MG63 (cell line): ENCODE measurements at places on chromosomes 1 and 21.

- peak; percentile 85 for DNase-seq
These were observed 14.6 kb upstream of the PADI1 start for GRCh38 chr1:17190010-17190995.

DNA sequence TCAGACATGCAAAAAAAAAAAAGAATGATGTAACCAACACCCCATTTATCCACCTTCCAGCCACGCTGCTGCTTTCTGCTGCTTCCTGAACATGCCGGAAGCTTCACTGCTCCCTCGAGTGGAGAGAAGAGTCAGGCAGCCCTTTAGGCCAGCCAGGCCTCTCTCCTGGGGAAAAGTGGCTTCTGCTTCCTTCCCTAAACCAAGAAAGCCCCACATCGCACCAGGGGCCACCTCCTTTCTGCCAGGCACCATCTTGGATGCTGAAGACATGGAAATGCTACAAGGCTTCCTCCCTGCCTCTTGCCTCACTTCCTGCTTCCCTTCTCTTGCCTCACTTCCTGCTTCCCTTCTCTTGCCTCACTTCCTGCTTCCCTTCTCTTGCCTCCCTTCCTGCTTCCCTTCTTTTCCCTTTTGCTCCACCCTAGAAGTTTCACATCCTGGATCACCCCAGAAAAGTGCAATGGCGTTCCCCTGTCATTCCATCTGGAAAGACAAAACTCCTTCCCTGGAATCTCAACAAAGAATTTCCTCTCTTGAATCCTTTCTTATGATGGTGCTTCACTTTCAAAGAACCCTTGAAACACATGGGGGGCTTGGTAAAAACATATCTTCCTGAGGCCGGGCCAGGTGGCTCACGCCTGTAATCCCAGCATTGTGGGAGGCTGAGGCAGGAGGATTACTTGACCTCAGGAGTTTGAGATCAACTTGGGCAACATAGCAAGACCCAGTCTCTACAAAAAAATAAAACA, 18.7 kb downstream of the TNFRSF8 start:
- no peak for DNase-seq

DNA sequence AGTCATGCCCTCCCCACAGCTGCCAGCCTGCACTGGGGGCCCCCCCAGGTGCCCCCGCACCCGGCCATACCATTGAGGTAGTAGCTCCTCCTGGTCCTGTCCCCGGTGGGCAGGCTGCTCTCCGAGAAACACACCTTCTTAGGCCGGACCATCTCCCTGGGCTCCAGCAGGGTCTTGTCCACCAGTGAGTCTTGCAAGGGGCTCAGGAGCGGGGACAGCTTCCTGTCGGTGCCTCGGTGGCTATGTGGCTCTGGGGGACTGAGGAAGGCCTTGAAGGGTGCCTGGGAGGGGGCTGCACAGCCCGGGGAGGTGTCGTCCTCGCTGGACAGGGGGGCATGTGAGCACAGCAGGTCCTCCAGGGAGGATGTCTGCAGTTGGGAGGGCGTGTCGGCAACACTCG, 12.9 kb upstream of the FTCD start:
- DNase-seq, result no peak

DNA sequence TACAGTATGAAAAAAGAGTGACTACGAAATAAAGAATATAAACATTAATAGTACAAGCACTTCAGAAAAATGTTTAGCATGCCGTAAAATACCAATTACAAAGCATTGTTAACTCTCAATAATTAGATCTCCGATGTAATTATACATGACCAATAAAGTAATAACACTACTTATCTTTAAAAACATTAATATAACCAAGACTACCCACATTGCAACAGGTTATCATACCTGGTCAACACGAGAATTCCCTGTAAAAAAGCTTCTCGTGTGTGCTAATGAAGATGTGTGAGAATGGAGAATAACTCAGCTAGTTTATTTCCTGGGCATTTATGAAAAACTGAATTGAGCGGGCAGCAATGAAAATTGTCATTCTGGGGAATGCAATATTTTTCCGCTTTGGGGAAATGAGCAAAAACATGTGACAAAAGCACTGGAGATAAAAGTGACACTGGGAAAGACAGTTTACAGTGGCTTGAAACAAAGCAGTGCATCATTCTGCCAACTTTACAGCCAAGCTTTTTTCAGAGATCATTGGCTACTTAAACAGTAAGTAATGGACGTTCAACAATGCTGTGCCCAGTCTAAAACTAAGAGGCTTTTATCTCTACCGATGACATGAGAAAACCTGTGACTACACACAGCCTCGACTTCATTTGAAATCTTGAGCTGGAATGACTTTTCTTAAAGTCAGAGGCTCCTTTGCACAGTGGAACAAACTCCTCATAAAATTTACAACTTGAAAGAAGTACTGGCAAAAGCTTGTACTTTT, 34.7 kb downstream of the ITPKB start:
- no peak for DNase-seq

- DNase-seq, result no peak
These were observed 13.5 kb upstream of the CD2 start for GRCh38 chr1:116740746-116741145.

DNA sequence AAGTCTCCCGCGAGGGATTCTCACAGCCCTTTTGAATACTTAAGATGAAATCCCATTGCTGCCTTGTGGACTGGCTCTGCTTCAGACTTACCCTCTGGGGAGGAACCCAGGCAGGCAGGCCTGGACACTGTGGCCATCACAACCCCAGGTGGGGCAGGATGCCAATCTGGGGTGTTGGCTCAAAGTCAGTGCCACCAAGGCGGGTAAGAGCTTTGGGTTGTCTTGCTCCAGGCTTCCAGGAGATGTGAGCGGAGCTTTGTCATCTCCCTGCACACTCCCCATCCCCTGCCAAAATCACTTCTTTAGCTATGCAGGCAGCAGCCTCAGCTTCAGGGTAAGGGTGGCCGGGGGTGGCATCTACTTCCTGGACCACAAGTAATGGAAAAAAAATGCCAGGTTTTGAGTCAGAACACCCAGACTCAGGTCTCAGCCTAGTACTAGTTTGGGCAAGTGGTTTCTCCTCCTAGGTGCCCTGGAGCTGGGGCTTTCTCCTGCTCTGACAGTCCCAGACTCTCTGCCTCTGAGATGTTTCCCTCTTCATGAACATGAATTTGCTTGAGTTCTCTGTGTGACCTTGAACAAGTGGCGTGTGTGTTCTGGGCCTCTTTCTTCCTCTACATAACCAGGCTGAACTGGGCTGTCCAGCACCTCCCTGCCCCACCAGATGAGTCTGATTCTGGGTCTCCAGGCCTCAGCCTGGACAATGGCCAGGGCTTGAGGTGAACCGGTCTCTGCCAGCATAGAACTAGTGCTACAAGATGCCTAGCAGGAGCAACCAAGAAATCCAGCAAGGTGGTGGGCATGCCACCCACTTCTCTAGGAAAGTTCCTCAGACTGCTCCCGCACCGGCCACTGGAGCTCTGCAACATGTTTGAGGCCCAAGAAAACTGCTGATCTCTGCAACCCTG, 65.4 kb downstream of the VWA5B1 start:
- DNase-seq, result peak; percentile 53

GRCh38 chr1:66274634-66275033, 259.3 kb upstream of the SGIP1 start:
- DNase-seq, result no peak

GRCh38 chr1:177620636-177621190, 349.1 kb downstream of the SEC16B start:
- no peak for DNase-seq

DNA sequence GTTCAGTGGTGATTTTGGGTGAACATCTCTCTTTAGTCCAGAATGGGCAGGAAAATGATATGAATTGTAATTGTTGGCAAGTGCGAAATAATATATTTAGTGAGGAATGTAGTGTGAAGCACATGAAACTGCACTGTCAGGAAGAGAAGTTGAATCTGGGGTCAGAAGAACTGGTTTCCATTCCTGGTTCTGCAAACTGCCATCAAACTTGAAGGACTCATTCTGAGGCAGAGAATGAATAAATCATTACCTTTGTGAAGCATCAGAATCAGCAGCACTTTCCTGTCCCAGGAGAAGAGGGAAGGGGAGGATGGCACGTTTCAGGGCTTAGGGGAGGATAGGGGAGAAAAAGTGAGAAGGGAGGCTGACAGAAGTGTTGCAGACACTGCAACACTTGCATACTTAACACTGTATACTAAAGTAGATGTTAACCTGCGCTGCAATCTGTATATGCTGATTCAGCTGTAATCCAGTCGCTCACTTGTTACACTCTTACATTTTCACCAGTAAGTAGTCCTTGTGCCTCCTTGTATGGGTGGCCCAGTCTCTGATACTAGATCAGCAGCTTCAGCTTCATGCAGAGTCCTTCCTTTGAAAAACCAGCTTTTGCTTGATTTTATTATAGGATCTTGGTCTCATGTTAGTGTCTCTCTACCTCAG, 10.5 kb upstream of the RPTN start:
- no peak for DNase-seq

DNA sequence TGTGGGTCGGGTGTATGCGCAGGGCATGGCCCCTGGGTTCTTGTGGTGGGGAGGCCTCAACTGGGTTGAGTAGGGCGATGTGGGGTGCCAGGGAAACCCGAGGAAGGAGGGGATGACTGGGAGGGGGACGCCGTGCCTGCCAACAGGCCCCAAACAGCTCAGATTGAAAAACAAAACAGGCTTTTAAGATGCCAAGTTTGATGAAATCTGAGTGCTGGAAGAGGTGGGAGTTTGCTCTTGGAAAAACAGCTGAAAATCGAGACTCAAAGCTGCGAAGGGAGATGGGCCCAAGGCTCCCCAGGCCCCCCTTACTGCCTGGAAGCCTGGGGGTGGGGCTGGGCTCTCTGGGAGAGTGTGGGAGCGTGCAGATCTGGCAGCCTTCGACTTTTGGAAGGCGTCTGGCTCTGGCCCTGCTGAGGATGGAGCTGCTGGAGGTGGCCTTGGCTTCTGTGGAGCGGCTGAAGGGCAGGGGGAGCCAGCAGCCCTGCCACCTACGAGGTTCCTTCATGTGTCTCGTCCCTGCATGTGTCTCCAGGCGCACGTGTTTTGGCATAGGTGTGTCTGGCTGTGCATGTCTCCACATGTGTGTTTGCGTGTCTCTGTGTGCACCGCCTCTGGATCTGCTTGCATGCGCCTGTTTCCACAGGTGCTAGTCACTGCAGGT, 33.3 kb downstream of the PTPRF start:
- DNase-seq, result no peak

GRCh38 chr21:36987845-36988244, 18.7 kb upstream of the RIPPLY3 start:
- DNase-seq, result no peak

- DNase-seq, result peak; percentile 47
These were observed 446.6 kb downstream of the PTPRU start for GRCh38 chr1:29682919-29683295.

GRCh38 chr1:221937155-221937953, 195.5 kb upstream of the DUSP10 start:
- DNase-seq, result no peak

DNA sequence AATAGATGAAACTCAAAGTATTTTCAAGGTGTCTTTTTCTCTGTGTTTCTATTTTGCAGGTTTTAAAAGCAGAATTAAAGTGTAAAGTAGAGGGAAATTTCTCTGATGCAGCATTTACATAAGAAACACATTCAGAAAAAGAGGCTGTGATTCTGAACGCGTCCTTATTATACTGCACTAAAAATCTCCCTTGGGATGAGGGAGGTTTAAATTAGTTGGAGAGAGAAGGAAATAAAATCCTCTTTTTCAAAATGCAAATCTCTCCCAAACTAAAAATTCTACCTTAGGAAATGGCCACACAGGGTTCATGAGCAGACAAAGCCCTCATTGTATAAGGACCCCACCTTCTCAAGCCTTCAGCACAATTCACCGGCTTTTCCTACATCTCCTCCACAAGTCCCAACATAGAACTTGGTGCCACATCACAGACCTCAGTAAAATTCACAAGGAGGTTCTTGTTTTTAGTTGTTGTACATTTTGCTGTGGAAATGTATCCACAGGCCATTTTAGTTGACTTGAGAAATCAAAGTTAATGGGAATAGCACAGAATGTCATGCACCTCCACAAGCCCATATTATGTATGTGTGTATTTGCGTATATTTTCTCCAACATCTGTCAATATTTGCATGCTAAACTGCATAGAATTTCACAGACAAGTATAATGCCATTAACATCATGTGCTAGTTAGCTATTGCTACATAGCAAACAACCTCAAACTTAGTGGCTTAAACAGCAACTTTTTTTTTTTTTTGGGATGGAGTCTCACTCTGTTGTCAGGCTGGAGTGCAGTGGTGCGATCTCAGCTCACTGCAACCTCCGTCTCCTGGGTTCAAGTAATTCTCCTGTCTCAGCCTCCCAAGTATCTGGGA, 59.8 kb downstream of the MAB21L3 start:
- no peak for DNase-seq

DNA sequence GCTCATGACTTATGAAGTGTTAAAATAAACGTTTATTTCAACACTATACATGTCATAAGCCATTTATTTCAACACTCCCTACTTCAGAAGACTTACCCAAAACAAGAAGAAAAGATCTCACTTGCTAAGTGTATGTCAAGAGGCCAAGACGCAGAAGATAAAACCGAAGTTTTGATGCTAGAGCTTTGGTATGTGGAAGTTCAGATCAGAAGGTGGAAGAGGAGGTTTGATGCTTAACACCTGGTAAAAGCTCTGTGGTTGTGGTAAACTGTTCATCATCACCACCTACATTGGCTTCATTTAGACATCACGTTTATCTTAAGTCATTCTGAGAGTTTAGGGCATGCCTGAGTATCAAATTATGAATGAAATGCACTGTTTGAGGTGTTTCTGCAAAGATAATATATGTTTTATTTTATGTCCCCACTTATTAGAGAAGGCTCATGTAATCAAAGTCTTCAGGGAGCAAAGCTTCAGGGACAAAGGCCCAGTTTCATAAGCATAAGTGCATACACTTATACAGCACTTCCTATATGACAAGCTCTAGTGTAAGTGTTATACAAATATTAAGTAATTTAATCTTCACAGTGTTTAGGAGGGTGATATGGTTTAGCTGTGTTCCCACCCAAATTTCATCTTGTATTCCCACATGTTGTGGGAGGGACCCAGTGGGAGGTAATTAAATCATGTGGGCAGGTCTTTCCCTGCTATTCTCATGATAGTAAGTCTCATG, 533.3 kb downstream of the PTBP2 start:
- DNase-seq, result no peak

DNA sequence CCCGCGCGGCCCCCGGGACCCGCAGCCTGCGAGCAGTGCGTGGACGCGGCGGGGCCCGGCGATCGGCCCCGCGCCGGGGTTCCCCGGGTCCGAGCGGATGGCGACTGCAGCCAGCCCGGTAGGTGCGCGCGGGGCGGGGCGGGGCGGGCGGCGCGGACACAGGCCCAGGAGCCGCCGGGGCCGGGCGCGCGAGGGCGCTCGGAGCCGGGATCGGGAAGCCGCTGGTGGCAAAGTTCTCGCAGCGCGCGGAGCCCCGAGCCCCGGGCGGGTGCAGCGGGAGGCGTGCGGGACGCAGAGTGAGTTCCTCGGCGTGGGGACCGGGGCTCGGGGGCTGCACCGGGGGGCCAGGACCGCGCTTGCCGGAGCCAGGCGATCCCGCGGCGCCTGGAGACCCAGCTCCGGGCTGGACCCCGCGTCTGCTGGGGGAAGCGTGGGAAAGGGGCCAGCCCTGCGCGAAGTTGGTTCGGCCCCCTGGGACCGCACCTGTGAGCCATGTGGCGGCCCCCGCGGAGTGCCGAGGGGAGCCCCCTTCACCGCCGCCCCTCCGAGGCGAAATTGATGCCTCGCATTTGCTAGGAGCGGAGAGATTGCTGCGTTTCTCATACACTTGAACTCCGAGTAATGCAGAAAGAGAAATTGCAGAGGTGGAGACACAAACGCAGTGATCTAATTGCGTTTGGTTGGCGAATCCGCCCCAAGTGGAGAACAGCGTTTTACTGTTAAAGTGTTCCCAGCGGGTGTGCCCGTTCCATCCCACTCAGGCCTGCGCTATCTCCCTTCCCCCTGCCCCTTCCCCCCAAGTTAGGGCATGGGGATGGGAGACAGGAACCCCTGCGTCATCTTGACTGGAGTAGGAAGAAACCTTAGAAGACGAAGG, 228.9 kb upstream of the TMEM51 start:
- peak; percentile 50 for DNase-seq
